Occipital lobe (tissue), 3 donors: ENCODE measurements at places on chromosomes 4 and X. TPM values are rescaled to one million over a fixed set of nuclear protein-coding genes. Genes with fewer than 3 reads are reported as not detected.

The FAM133A gene
- 2.5 TPM for total RNA-seq

DNA sequence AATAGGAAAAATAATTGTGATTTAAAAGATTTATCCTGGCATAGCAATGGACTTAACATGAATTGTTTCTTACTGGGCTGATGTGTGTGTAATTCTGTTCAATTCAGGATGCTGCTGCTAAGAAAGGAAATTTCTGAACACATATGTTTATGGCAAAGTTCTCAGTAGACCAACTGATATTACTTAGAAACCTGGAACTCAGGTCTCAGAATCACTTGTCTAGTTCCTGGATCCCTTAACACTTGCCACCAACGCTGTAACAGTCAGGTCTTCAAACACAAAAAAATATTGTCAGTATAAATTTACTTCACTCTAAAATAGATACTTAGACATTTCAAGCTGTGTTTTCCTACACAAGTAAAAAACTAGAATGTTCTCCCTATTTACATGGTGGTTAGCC lies 5.5 kb downstream of the CASP3 start:
- no peak for DNase-seq

GRCh38 chr4:26907731-26908599 lies 47.3 kb downstream of the STIM2 start:
- DNase-seq: no peak

DNA sequence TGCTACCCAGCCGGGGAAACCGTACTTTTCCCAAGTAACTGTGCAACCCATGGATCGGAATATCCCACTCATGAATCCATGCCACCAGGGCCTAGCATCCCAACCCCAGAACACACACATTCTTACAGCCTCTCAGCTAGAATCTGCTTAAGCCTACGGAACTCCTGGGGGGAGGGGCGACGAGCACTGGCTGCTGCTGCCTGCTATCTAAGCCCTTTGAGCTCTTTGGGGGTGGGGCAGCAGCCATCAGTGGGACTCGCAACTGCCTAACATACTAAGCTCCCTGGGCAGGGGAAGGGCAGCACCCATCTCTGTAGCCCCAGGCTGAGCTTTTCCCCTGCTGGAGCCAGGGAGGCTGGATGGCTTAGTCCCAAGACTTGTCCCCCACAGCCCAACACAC lies 28.6 kb downstream of the NUDT10 start:
- DNase-seq: no peak

DNA sequence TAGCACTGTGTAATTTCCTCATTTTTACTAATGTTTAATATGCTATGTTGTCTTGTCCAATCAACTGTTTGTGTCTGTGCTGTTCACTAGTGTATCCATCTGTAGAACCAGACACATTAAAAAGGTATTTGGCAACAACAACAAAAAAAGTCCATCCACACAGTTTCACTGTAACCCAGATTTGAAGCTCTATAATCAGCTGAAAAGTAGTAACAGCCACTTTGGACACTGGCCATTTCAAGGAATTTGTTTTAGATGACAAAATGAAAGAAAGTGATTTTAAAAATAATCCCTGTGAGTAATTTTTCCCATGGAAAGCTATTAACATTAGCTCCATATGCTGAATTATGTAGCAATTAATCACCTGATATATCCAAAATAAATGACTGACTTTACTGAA lies 2.2 kb upstream of the FBXL5 start:
- DNase-seq: no peak
